Astrocyte (in vitro differentiated cells and primary cell): ENCODE measurements at places on chromosomes 2 and 18. TPM values are rescaled to one million over a fixed set of nuclear protein-coding genes. Genes with fewer than 3 reads are reported as not detected.

The RAB27B gene
- total RNA-seq, result 0.91 and 1.1 TPM in 2 replicates

The DSC3 gene
- 5.2 and 5.6 TPM in 2 replicates for total RNA-seq

The ASB18 gene
- total RNA-seq, result not detected in 2 replicates

The NT5C1B gene
- not detected in 2 replicates for total RNA-seq

The COLEC11 gene
- not detected in 2 replicates for total RNA-seq

The ALPI gene
- not detected in 2 replicates for total RNA-seq

The ALPG gene
- 0.19 and 0.27 TPM in 2 replicates for total RNA-seq

The CFAP65 gene
- total RNA-seq, result 0.22 and 0.27 TPM in 2 replicates

The FN1 gene
- 17,010 and 22,524 TPM in 2 replicates for total RNA-seq

The INPP5D gene
- total RNA-seq, result 8.9 and 14.7 TPM in 2 replicates

The ANKRD30B gene
- not detected in 2 replicates for total RNA-seq
